ENCODE measurements at places on chromosomes 2 and 18. TPM values are rescaled to one million over a fixed set of nuclear protein-coding genes. Genes with fewer than 3 reads are reported as not detected.
A peak's percentile ranks its signal among the peaks of the same experiment; 100 is the strongest.

DNA sequence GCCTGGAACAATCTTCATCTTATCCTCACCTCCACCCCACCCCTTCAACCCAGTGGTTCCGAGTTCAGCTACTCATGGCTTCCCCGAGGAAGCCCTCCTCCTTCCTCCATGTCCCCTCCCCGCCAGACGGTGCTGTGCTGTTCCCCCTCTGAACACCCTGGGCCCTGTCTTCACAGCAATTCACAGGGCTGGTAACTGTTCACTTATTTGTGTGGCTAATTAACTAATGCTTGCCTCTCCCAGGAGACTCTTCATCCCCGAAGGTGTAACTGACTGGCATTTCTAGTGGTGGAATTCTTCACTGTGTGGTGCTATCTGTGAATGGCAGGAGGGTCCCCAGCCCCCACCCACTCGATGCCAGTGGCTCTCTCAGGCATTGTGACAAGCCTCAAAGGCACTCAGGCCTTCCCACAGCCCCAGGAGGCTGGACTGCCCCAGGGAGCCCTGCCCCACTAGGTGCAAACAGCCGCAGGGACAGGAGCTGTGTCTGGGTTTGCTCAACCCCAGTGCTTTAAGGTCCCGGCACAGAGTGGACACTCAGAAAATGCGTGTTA lies 133.7 kb upstream of the ID2 start:
- DNase-seq = peak; percentile 46

DNA sequence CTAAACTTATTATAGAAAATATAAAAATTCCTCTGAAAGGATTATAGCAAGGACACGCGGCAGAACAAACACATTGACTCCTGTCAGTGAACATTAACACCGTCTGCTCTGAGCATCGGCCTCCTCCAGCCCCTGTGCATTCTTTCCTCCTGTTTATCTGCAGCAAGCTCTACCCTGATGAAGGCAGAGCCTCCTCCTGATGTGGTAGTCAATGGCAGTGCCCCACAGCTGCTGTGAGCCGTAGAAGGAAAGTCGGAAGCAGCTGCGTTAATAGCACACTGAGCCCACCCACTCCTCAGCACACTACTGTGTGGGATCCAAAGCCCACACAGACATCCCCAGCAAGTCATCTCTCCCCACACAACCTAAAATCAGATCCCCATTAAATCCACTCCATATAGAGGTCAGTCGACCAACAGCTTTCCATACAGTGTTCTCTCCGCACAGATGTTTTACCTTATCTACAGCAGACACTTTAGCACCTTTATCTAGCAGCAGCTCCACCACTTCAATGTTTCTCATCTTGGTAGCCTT lies 41.0 kb downstream of the KIDINS220 start:
- DNase-seq = no peak

The CACNB4 gene
- total RNA-seq = 0.59 TPM

GRCh38 chr2:197001921-197002320 lies 75.4 kb upstream of the PGAP1 start:
- DNase-seq = no peak

The SMAD4 gene
- 98.7 TPM for total RNA-seq

The SLC14A1 gene
- total RNA-seq = not detected

- peak; percentile 52 for DNase-seq
These were observed 956 bp downstream of the ESPNL start for GRCh38 chr2:238100821-238101771.

The SLC9A4 gene
- total RNA-seq = 0.08 TPM

DNA sequence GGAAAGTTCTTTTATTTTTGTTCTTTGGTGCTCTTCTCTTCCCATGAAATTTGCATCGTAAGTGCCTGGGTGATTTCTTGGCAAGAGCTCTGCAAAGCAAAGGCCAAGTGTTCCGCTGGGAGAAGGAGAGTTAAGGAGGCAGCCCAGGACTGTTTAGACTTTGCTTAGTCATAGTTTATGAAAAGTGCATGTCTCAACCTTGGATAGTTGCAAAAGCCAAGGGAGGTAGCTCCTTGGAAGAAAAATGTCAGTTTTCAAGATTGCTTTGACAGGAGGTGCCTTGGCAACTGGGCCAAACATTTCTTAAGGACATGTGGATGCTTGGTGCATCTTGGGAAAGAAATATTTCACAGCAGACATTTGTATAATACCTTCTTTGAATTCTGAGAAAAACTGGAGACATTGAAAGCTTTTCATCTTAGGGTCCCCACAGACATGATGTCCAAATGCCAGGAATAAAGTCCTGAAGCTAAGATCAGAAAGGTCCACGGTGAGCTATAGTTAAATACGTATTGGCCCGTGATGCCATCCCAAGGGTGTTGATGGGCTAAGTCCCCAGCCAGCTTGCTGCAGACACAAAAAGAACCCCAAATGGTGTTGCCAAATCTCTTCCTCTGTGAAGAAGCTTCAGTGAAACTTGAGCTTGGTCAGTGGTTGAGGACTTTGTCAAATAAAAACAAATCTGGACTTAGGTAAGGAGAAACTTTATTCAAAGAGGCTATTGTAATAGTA lies 96.3 kb upstream of the THUMPD2 start:
- no peak for DNase-seq

DNA sequence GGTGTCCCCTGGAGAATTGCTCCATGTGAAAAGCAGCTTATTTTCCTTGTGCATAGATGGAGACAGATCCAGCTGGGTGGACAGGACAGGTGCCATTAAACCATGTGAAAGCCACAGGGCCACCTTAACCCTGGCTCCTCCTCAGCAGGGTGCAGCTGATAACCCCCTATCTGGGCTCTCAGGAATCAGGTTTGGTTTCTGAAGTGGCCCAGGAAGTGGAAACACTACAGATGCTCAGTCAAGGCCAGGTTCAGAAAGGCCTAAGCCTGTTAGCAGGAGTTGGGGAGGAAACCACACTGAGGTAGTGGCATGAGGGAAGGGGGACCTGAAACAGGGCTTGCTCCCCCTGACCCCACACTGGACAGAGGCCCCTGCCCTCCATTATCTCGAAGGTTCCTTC lies 217.0 kb downstream of the SPP2 start:
- DNase-seq = no peak

- no peak for DNase-seq
These were observed 189.6 kb downstream of the CYRIA start for GRCh38 chr2:16475986-16476567.

GRCh38 chr18:79416022-79416676 lies 20.4 kb downstream of the NFATC1 start:
- no peak for DNase-seq

DNA sequence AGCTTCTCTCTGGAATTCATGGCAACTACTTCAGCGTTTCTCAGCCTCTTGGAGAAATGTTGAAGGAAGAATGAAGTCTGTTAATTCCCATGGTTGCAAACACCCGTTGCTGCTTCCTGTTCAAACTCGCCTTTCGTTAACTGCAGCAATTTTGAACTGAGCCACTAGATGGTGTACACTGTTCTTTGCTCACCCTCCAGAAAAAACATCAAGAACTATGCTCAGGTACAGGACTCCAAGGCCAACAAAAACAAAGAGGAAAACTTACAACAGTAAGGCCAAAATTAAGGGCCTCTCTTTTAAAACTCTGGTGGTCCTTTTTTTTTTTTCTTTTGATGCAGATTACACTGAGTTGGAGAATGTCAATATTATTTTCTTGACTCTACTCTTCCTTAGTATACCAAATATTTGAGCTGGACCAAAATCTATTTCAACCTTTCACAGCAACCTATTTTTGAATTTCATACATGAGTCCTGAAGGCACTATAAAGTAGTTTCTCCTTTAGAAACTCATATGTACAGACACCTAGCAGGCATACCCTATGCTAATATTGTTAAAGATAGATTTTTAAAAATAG lies 58.2 kb downstream of the KLHL14 start:
- peak; percentile 84 for DNase-seq

- DNase-seq = no peak
These were observed 6.2 kb downstream of the PRKD3 start for GRCh38 chr2:37318401-37318800.

GRCh38 chr2:152716805-152717227 lies 445 bp downstream of the PRPF40A start:
- no peak for DNase-seq

DNA sequence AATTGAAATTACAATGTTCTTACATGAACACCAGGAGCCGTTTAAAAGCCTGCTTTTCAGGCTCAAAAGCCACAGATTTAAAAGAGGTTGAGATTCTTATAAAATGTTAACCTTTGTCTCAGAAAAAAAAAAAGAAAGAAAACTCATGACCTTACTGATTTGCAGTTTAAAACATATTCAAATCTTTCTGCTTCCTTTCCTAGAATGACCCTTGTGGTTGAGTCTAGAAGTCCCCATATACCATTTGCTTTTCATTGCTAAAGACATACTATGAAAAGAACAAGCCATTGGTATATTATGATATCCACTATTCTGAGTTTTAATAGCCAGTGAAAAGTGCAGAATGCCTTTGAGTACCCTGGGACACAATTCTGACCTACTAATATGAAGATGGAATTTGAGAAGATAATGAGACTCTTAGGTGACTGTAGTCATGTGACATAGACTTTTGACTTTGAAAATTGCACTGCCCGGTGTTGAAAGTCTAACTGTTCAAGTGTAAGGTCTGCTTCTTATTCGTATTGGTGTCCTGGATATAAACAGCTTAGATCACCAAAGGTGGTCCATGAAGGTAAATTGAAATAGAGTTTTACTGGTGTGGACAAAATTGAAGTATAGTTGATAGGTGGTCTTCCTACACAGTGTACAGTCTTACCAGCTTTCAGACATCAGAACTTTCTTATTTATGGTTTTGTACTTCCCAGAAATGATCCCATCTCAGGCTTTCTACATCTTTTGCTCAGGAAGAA lies 117.0 kb downstream of the DOCK10 start:
- no peak for DNase-seq

The CYP27A1 gene
- total RNA-seq = 54.9 TPM

The NTSR2 gene
- not detected for total RNA-seq

DNA sequence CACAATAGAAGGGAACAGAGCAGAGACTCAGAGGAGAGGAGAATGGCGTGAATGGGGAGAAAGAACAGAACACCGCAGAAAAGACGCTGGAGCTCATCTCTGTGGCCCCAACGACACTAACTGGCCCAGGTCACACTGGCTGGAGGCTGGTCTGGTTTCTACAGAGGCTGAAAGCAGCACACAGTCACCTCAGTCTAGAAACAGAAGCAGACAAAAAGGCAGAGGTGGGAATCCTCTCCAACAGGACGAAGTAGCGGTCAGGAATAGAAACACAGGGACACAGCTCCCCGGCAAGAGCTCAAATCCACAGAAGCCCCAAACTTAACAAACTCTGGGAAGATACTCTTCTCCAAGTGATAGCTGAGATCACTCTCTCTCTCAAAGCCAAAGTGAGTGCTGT lies 9.2 kb downstream of the SLC66A2 start:
- DNase-seq = peak; percentile 19

- DNase-seq = peak; percentile 90
These were observed 2.2 kb downstream of the AQP4 start for GRCh38 chr18:26863122-26863879.

GRCh38 chr2:85468096-85468703 lies 49.7 kb downstream of the SH2D6 start:
- DNase-seq = no peak

DNA sequence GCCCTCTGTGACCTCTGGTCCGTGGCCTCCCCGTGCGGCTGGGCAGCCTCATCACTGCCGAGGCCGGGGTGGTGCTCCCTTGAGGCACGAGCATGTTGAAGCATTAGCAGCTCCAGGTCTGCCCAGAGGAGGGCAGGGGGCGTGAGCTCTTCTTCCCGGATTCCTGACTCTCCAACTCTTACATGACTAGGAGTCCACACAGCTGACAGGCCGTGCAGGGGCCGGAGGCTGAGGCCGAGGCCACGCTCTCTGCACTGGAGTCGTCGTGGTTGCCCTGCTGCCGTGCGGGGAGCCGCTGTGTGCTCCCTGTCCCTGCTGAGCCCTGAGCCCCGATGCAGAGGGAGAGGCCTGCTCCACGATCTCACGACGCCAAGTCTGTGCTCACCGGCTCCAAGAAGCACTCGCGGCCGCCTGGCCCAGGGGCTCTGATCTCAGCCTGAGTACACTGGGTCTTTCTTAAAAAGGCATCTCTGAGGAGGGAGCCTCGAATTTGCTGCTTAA lies 19.4 kb upstream of the KCNG2 start:
- peak; percentile 42 for DNase-seq

DNA sequence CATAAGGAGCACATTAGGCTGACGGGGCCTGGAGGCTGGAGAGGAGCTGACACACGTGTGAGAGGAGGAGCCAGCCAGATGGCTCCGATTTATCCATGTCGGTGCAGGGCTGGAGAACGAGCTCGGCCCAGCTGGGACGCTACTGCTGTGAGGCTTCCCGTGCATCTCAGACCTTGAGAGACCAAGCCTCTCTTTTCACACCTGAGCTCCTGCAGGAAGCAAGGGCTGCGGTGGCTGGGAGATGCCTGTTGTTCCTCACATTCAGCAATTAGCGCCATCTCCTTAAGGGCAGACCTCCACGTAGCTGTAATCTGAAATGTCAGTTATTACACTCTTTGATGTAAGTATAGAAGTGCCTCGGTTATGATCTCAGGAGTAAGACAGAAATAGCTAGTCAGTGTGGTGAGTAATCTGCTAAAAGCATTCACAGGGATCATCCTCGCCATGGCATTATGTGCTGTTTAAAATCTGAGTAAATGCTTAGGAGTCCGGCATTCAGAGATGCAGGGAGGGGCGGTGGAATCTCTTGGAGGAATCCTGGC lies 107.9 kb downstream of the PRKCE start:
- peak; percentile 78 for DNase-seq

DNA sequence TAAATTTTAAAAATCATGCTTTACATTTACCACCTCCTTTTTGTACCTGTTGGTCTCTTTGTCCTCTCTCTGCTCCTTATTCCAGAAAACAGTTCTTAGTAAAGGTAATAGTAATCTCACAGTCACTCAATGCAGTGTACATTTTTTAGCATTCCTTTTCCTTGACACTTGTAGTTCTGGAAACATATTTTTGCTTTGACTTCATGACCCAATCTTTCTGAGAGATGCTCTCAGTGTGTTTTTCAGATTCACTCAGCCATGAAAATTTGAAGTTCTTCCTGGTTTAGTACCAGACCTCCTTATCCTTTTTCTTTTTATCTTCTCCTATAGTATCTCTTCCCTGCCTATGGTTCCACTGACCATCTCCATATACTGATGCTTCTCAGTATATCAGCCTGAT lies 747.5 kb upstream of the ZEB2 start:
- DNase-seq = no peak

- peak; percentile 64 for DNase-seq
These were observed 381.3 kb downstream of the SOX11 start for GRCh38 chr2:6073191-6074088.

DNA sequence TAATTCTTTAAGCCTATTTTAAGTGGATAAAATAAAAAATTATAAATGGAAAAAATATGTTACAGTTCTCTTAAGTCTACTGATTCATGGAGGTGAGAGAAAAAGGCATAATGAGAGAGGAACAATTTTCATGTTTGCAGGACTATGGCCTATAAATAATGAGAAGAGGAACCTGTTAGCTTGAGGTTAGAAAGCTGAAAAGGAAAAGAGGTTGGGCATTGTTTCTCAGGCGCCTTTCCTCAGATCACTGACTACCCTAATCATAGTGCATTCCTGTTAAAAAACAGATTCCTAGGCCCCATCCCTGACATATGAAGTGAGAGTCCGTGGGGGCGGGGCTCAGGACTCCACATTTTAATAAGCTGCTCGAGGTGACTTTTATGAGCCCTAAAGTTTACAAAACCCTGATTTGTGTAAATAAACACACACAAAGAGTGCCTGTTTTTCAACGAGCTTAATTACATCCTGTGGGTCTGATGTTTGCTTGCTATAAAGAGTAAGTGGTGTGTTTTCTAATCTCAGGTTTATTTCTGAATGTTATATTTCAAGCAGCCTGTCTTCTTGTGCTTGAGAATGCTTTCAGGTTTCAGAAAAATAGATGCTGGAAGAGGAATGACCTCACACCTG lies 335.5 kb downstream of the CLIP4 start:
- DNase-seq = no peak

All from endodermal cell (in vitro differentiated cells).